ENCODE measurements at places on chromosomes 1 and 21.

GRCh38 chr1:221118938-221119320, 239.7 kb downstream of the HLX start:
- no peak for DNase-seq

DNA sequence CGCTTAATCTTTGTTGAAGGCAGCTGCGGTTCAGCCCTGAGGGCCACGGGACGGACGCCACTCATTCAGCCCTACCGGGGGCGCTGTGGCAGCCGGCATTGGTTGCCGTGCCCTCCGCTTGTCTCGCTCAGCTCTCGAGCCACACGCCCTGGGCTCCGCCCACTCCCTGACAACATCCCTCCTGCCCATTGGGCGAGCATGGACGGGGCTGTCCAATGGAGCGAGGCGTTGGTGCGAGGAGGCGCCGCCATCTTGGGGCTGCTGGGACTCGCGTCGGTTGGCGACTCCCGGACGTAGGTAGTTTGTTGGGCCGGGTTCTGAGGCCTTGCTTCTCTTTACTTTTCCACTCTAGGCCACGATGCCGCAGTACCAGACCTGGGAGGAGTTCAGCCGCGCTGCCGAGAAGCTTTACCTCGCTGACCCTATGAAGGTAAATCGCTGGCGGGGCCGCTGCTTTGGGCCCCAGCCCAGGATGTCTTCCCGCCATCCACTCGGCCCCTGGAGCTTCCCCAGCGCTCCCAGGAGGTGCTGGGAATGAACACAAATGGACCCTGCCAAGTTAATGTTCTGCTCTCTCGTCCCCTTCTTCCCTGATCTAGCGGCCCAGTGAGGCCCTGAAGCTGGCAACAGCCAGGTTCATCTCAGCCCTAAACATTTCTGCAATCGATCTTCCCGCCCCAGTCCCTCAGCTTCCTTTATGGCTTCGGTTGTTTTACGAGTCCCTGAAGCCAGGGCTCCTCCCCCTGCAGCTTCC, at the start of gene SRP9:
Gene SRP9, plus strand, starts transcription at position 244 of the 754 bp plus-strand sequence. Its CDS starts 115 bp downstream, at position 359.
- DNase-seq = peak; percentile 96

DNA sequence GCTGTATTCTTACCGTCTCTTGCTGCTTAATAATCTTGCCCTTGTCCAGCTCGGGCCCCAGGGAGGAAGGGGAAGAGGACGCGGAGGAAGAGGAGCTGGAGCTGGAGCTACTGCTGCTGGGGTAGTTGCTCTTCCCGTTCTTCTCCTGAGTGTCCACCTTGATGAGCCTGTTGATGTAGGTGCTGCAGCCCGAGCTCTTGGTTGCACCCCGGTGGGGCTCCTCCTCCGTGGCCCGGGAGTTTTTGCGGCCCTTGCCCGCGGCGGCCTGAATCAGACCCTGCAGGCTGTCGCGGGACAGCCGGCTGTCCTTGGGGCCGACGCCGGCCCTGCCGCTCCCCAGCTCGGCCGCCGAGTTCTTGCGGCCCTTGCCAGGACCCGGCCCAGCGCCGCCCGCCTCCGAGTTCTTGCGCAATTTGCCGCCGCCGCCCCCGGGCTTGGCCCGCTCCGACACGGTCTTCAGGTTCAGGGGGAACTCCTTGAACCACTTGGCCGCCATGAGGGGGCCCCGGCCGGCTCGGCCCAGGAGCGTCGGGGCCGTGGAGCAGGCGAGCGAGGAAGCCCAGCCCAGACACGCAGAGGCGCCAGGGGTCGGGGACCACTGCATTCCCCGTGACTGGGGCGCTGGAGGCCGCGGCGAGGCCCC, 475 bp upstream of the TDRD10 start:
- no peak for DNase-seq

- no peak for DNase-seq
These were observed 148.5 kb downstream of the GDAP2 start for GRCh38 chr1:117780687-117781475.
